Right forelimb (tissue), 1 donor: ENCODE measurements at places on chromosomes 11 and 22.

DNA sequence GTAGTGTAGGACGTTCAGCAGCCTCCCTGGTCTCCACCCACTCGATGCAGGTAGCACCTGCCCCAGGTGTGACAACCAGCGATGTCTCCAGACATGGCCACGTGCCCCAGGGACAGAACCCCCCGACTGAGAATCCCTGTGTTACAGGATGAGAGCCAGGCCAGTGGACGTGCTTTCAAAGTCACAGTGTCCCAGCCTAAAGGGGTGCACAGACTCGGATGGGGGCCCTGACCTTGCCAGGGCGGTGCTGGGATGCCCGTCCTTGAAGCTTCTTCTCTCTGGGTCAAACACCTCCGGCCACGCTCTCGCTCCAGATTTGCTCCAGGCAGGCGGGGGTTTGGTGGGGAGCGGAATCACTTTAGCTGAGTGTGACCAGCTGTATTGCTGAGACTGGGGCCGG lies 23.3 kb upstream of the GAL start:
- DNase-seq, result no peak

DNA sequence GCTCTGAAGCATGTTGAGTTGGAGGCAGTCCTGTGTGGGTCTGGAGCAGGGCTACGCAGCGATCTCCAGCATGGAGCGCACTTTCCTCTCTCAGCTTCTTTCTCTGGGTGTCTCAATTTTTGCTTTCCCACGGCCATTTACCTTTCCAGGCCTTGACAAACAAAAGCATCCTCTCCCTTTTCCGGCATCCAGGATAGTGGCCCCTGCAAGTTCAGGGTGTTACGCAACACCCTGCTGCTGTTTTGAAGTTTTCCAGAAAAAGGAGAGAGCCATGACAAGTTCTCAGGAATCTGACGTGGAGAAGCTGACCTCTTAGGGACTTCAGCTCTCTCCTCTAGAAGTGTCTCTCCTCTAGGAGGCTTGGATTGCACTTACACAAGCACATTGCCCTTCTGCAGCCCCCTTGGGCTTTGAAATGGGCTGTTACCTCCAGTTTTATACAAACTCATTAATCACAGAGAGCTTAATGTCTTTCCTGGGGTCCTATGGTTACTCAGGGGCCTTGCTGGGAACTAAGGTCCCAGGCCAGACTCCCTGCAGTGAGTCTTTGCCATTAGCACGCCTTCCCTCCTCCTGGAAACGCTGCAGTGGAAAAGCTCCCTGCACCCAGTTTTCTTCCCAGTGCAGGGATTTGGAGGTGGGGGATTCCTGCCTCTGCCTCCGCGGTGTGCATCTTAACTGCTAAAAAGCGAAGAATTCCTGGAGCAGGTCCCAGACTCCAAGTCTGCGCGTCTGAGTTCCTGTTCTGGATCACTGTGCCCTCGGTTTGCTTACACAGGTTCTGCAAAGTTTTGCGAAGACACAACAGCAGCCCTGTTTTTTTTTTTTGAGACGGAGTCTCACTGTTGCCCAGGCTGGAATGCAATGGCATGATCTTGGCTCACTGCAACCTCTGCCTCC lies 80.4 kb downstream of the BARX2 start:
- no peak for DNase-seq

- no peak for DNase-seq
These were observed 111.4 kb upstream of the TBCEL start for GRCh38 chr11:120912504-120912903.

GRCh38 chr11:120324932-120325810 lies at the start of gene TLCD5:
Gene TLCD5 (plus strand): TSS chr11:120325299. CDS start chr11:120327442, 2,143 bp downstream.
- peak; percentile 86 for DNase-seq

DNA sequence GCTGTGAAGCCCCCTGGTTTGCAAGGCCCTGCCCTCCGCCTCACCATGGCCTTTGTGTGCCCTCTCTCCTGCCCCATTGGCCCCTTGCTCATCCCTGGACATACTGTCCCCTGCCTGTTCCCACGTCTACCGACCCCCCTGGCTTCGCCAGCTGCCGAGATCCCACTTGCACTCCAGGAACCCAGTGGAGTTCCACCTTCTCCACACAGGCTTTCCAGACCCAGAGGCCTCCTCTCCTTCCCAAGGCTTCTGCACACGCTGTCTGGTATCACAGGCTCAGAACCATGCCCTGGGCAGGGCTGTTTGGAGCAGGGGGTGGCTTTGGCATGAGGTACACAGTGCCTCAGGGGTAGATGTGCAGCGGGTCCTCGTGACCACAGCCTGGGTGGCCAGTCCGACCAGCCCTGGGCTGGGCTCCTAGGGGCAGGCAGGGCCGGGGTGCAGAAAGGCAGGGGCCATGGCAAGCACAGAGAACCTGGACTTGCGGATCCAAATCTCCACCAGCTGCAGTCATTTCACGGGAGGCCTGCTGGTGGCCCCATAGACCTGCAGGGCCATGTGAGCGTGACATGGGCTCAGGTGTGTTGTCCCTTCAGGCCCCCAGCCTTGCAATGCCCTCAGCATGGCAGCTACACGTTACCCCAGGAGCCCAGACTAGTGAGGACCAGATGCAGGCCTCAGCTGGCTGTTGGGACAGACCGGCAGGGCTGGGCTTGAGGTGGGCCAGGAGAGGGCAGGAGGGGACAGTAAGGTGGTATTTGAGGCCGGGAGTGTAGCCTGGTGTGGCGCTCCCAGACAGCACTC lies 9.5 kb downstream of the GRK2 start:
- no peak for DNase-seq

DNA sequence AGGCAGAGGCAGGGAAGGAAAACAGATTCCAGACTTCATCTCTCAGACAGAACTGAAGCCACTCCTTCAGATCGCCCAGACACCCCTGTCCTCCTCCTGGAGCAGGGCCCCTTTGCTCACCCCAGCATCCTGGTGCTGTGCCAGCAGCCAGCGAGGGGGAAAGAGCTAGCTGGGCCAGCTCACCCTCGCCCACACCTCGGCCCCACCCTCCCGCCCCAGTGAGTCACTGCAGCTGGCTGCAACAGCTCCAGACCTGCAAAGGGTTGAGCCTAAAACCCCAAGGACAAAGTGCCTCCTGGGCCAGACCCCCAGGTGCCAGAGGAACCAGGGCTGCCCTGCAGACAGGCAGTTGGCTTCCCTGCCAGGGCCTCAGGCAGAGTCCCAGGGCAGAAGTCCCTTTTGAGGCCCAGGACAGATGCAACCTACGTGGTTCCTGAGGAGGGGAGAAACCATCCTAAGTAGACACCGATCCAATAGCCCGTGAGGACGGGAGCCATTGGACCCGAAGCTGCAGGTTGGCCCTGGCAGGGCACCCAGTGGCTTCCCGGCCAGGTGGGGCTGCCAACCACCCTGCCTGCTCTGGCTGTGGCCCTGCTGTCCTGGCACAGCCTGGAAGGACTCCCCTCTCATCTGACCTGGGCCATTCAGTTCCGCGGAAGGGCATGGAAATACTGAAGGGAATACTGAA lies 7.2 kb downstream of the AHNAK start:
- peak; percentile 79 for DNase-seq

- no peak for DNase-seq
These were observed 132.1 kb upstream of the RASSF10 start for GRCh38 chr11:12876988-12877387.

DNA sequence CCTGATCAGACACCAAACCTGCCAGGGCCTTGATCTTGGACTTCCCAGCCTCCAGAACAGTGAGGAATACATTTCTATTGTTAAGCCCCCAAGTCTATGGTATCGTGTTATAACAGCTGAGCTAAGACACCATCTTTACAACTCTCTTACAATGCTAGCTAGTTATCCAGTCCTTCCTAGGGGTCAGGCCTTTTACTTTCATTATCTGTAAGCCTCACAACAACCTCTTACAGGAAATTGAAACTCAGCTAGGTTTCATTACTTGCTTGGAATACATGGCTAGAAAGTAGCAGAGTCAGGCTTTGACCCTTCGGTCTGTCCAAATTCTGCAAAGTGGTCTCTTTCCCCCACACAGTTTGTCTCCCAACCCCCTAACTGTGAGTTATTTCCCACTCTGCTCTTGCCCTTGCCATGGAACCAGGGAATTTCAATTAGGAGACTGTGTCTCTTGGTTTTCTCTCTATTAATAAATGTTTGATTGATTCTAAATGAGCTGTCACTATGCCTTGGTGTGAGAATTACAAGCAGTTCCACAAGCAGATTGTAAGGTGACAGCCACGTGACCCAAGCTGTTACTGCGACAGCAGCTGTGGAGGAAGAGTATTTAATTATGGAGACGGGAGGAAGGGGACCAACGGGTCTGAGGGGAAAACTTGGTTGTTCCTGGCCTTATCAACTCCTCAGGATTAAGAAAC lies 38.4 kb upstream of the CLMP start:
- DNase-seq, result no peak

DNA sequence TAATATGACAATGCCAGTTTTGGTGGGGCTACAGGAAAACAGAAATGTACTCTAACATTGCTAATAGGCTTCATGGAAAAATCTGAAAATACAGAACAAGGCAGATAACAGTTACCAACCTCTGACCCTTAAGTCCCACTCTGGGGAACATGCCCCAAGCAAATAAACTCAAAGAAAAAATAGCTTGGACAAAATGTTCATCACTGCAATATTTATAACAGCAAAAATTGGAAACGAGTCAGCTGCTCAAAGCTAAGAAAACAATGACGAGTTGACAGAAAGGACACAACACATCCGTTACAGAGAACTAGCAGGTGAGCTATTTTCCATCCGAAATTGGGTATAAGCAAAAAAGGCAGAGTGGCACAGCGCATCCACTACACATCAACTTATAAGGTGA lies 70.5 kb downstream of the PACSIN2 start:
- DNase-seq, result no peak

DNA sequence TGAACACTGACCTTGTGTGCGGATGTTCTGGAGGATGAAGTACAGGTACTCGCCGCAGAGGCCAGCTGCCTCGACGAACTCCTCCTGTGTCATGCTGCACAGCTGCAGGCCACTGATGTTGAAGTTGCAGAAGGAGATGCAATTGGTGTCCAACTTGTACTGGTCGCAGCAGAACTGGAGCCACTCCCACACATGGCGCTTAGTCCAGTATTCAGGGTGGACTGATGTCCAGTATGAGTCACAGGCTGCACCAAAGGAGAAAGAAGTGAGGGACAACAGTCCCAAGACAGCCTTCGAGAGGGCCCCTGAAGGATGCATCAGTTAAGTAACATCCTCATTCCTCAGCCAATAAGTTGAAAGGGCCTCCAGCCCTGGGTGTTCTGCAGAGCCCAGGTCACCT lies 20.1 kb downstream of the ELF5 start:
- no peak for DNase-seq

GRCh38 chr11:130469181-130469580 lies 20.7 kb downstream of the ADAMTS15 start:
- peak; percentile 22 for DNase-seq

DNA sequence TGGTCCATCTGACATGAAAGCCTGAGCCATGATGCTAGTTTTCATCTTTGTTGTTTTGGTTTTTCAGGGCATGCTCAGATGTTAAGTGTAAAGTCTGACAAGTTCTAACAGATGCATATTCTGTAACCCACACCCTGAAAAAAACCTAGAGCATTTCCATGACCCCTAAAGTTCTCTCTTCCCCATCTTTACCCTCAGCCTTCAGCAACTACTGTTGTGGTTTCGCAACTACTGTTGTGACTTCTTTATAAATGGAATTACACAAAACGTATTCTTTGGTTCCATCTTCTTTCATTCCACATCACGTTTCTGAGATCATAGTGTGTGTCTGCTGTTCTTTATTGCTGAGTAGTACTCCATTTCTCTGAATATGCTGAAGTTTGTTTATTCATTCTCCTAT lies 65.1 kb upstream of the LDLRAD3 start:
- no peak for DNase-seq

DNA sequence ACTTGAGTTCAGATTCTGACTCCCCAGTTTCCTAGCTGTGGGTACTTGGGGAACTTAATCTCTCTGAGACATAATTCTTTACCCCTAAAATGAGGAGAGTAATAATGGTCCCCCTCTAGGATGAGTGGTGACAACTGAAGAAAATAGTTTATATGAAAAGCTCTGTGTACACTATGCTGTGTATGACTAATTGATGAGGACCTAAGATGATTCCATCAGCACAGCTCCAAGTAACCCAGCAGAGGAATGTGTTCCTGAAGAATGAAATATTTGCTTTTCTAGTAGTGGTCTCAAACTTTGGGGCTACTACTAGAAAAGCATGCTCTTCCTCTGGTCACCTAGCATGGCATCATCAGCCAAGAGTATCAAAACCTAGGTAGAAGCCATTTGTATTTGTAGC lies 217.3 kb upstream of the NARS2 start:
- DNase-seq, result no peak

DNA sequence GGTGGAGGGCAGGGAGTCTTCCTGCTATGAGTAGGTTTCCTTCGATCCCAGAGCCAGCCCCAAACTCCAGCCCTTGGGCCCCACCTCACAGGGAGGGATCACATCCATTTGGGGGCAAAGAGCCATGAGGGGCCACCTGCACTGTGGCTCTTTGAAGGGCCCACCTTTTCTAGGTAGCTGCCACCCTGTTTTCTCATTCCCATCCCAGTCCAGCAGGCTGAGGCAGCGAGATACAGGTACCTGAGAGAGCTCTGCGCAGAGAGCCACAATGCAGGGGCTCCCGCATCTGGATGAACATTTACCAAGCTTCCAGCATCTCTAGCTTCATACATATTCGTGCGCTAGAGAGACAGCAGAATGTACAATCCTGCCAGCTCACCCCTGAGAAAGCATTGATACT lies 16.3 kb downstream of the FXYD6 start:
- DNase-seq, result peak; percentile 42

GRCh38 chr22:32701034-32701433 lies 100.5 kb upstream of the TIMP3 start:
- no peak for DNase-seq
